Stimulated activated CD8-positive, alpha-beta memory T cell treated with anti-CD3 and anti-CD28 coated beads, Interleukin-15, amount 100 ng/mL, for 4 hours (primary cell): ENCODE measurements at places on chromosomes 12 and 14.
A peak's percentile ranks its signal among the peaks of the same experiment; 100 is the strongest.

- DNase-seq = no peak
These were observed 543.1 kb downstream of the LRFN5 start for GRCh38 chr14:42149609-42150261.

GRCh38 chr14:91418387-91419043, 895 bp upstream of the CCDC88C start:
- peak; percentile 70 for DNase-seq

GRCh38 chr14:96204151-96205058, at the start of gene BDKRB2:
Gene BDKRB2, plus strand, starts transcription at chr14:96204839. Its CDS starts 32,269 bp downstream, at chr14:96237108.
- no peak for DNase-seq

GRCh38 chr14:99050309-99050708, 221.7 kb downstream of the BCL11B start:
- no peak for DNase-seq

GRCh38 chr14:31449971-31450610, 7.2 kb downstream of the DTD2 start:
- no peak for DNase-seq

- no peak for DNase-seq
These were observed 21.8 kb downstream of the VDR start for GRCh38 chr12:47882781-47883546.

DNA sequence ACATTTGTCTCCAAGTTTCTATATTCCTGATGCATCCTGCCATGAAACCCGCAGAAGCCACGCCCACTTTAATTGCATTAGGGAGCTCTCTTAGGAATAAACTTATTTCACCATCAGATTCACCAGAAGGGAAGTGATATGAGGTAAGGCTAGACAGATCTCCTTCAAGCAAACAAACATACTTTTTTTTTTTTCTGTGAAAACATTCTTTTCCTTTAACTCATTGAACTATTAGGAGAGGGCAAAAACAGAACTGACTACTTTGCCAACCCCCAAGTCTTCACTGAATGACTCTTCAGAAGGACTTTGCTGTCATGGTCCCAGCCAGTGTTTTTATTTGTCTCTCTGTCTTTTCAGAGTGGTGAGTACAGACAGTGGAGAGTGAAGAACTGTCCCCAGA, 48.4 kb downstream of the GTF2A1 start:
- no peak for DNase-seq

DNA sequence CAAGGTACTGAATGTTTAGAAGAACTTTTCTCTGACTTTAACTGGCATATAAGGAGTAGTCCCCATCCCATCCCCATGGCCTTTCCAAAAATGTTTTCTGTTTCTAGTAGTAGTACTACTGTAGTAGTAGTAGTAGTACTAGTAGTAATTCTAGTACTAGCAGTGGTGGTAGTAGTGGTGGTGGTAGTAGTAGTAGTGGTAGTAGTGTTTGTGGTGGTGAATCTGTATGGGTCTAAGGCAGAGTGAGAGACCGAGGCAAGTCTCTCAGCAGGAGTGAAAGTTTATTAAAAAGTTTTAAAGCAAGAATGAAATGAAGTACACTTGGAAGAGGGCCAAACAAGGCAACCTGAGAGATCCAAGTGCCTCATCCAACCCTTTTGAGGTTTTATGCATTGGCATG, 58.6 kb downstream of the FOXN4 start:
- DNase-seq = no peak
